Activated CD8-positive, alpha-beta memory T cell treated with anti-CD3 and anti-CD28 coated beads for 1 hour (primary cell): ENCODE measurements at places on chromosomes 12 and 14.

- DNase-seq: no peak
Measured at GRCh38 chr12:39553476-39553875, 66.1 kb downstream of the ABCD2 start.

- no peak for DNase-seq
Measured at GRCh38 chr14:22767323-22767589, 768 bp downstream of the OXA1L start.

GRCh38 chr12:42094277-42094676 lies 50.4 kb downstream of the GXYLT1 start:
- DNase-seq: no peak

- no peak for DNase-seq
Measured at GRCh38 chr12:51889216-51890132, 1.6 kb downstream of the ANKRD33 start.

GRCh38 chr14:98937021-98937420 lies 335.0 kb downstream of the BCL11B start:
- no peak for DNase-seq

DNA sequence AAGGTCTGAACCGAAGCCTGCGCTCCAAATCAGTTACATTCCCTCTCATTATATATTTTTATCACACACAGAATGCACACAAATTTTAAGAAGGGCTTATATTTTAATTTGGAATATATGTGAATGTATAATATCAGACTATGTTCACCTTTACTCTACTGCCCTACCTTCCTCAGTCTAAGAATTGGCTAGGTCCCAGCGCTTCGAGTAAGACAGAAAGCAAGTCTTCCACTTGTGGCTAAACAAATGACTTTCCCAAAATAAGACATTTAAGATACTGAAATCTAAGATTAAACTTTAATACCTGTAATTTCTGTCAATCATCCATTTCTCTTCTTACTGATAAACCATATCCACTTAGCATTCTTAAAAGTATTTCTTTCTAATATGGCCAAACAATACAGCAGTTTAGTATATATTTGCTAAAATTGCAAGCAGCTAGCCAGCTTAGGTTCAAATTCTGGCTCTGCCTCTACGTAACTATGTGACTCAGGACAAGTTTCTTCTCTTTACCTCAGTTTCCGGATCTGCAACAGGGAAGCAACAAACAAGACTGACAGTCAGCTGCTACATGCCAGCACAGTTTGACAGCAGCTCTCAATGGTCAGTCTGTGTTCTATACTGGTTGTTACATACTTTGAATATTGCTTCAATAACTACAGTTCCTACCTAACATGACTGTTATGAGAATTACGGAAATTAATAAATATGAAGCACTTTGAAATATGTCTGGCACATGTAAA lies 2.0 kb downstream of the INTS13 start:
- DNase-seq: no peak

DNA sequence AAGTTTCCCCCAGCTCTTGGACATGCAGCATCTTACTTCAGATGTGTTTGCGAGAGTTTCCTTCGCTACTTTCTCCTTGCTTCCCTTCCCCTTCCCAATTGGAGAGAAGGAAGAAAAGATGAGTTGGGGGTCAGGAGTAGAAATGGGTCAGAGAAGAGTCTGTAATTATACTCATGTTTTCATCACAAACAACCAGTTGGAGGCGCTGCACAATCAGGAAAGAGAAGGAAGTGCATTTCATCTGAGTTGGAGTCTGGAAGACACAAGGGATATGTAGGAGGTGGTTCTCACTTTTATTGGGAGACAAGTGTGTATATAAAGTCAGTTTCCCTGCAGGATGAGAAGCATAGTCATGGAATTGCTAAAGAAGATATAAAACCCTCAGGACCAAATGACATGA lies 31.3 kb upstream of the VSX2 start:
- no peak for DNase-seq

GRCh38 chr12:66428261-66428660 lies 126.0 kb downstream of the HELB start:
- DNase-seq: no peak

DNA sequence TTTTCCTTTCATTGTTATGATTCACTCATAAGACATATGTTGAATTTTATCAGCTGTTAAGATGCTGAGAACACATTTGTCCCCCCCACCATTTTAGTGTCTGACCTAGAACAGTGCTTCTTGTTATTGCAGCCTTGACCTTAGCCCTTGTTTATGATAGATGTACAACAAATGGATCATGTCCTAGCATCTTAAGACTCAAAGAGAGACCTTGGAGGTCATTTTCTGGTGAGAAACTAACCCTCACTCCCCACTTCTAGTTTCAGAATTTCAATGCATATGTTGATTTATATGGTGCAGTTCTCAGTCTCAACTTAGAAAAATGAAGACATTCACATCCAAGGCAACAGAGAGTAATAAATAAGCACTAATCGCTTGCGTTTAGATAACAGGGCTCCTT lies 391.2 kb downstream of the AEBP2 start:
- no peak for DNase-seq

DNA sequence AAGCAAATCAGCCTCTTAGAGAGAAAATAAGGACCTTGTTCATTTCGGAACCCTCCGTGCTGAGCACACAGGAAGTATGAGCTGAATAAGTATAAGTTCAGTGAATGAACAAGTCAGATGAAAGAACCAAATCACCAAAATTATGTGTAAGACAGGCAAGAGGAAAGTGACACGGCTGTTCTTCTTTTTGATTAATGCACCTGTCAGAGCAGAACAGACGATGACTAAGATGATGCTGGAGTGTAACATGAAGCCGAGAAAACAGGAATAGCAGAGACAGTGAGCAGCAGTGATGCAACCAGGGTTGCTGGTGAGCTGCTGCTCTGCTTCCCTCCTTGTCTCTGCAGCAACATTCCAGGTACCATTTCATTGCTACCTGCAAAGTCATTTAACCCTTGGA lies 861.1 kb downstream of the GALC start:
- no peak for DNase-seq

DNA sequence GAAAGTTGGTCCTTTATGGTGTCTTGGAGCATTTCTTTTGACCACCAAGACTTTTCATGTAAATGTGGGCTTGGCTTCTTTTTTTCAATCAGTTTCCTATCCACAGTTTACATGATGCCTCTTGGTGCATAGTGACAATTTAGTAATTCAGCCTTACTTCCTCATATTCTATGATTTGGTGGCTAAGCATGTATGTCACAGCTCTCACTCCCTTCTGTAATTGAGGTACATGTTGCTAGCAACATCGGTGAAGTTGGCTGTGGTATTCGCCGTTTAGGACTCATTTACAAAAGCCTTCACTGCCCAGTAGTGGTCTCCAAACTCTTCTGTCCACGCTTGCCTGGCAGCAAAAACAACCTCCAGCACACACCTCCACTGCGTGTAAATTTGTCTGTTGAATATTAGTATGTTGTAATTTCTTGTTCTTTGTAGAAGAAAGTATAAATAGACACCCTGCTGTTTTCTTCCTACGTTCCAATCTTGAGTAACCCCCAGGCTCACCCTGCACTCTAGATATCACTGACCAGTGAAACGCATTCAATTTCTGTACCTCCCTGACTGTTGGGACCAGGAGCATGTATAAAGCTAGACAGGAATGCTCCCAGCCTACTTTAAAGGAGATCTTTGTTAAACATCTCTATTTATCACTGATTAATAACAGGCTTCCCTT lies 90.4 kb downstream of the PPP2R5C start:
- DNase-seq: no peak

DNA sequence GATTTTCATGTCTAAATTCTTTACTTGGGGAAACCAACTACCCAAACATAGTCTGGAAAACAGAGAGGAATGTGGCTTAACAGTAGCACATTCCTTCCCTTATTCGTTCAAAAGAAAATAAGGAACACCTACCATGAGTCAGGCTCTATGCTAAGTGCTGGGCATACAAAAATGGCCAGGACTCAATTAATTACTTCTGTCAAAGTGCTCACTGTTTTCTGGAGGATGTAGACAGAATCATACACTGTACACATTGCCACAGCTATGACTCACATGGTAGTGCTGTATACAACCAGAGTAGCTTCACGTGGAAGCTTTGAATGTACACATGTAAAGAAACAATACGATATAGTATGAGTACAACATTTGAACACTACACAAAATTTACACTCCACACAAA lies 50.1 kb downstream of the SLC25A21 start:
- DNase-seq: no peak

DNA sequence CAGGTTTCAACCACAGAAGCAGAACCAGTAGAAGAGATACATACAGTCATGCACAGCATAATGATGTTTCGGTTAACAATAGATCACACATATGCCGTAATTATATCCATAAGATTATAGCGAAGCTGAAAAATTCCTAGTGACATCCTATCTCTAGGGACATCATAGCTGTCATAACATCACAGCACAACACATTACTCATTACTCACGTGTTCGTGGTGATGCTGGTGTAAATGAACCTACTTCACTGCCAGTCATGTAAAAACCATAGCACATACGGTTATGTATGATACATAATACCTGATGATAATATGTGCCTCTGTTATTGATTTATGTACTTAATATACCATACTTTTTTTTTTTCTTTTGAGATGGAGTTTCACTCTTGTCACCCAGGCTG lies 44.7 kb downstream of the KLRG1 start:
- DNase-seq: no peak

DNA sequence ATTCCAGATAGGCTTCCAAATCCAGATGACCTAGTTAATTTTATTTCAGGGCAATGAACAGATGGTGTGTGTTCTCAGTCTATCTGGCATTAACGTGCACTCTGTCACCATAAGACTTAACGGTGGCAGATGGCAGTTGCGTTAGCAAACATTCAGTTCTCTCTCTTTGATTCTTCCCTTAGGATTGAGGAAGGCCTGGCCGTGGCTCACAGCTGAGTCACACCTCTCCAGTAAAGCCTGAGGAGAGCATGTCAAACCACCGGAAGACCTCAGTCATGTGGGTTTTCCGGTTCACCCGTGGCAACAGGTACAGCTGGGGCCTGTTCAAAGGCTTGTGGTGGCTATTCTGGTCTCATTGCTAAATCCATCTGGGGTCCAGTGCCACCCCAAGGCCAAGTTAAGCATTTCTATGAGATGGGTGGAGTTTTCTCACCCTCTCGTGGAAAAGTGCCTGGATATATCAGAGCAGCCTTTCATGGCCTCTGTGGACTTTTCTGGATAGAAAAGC lies 545.1 kb upstream of the ATP2B1 start:
- DNase-seq: no peak

DNA sequence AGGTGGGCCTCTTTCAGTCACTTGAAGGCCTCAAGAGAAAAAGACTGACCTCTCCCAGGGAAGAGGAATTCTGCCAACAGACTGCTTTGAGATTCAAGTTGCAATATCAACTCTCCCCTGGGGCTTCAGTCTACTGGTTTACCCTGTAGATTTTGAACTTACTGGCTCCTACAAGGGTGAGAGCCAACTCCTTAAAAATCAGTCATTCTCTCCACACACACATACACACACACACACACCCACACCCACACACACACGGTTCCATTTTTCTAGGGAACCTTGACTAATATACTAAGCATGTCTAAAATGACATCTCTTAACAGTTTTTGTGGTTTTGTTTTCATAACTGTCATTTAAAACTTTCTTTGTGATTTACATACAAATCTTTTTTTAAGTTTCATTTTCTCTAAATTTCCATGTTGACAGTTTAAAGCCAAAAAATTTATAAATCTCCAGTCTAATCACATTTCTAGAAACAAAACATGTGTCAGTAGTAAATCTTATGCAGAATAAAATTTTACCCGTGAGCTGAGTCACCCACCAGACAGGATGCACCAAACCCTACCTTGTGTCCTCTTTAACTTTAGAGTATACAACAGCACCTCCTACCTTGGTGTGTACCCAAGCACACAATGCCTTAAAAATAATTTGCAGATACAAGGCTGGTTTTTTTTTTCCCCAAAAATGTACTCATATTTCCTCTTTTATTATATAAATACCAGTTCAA lies 394.6 kb downstream of the AEBP2 start:
- no peak for DNase-seq

- DNase-seq: no peak
Measured at GRCh38 chr14:32434180-32434579, 105.1 kb downstream of the AKAP6 start.

- no peak for DNase-seq
Measured at GRCh38 chr14:86739761-86740160, 1209.8 kb downstream of the FLRT2 start.

- no peak for DNase-seq
Measured at GRCh38 chr12:125346362-125346761, 281.1 kb downstream of the AACS start.

DNA sequence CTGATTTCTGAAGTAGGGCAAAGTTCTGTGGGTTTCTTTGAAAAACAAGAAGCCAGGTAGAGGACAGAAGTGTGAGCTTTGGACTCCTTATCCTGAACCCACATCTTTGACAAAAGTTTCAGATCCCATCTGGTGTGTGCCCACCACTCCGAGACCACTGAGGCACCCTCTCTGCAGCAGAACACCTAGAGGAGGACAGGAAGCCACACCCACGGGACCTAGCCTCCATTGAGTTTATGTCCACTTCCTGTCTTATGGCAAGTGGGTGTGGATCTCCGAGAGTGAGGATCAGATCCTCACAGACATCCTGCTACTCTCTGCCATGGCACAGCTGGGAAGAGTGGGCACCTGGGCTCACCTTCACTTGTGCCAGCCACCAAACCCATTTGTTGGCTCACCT lies 16.8 kb upstream of the OR6S1 start:
- no peak for DNase-seq

- no peak for DNase-seq
Measured at GRCh38 chr12:100503228-100503628, 29.6 kb downstream of the NR1H4 start.

DNA sequence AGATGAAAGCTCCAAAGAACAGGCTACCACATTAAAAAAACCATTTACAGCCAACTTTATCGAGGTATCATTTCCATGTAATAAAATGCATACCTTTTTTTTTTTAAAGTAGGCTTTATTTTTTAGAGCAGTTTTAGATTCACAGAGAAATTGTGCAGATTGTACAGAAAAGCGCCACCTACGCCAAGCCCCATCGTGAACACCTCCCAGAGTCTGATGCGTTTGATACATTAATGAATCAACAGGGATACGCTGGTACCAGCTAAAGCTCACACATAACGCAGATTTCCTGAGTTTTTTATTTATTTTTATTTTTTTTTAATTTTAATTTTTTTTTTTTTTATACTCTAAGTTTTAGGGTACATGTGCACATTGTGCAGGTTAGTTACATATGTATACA lies 129.9 kb downstream of the KIF26A start:
- DNase-seq: no peak

DNA sequence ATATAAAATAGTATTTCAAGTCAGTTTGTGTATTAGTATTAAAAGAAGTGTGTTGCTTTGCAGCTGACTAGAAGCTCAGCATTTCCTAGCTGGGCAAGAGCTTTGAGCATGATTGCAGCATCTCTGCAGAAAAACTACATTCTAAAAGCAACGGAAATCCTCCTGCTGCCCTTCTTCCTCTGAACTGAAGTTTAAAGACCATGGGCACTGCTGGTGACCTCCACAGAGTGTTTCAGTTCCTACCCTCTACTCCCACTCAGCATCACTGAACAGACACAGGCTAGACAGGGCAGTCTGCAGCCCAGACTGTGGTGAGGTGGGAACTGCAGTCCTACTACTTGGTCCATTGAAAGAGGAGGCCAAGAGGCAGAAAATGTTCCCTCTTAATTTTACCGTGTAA lies 59.0 kb downstream of the FAR2 start:
- no peak for DNase-seq

- DNase-seq: no peak
Measured at GRCh38 chr12:132604668-132605441, 5.5 kb downstream of the LRCOL1 start.

- no peak for DNase-seq
Measured at GRCh38 chr14:52399921-52400595, 85.9 kb downstream of the PTGER2 start.
